Fibroblast of skin of abdomen (primary cell): ENCODE measurements at places on chromosomes 16 and 17.

DNA sequence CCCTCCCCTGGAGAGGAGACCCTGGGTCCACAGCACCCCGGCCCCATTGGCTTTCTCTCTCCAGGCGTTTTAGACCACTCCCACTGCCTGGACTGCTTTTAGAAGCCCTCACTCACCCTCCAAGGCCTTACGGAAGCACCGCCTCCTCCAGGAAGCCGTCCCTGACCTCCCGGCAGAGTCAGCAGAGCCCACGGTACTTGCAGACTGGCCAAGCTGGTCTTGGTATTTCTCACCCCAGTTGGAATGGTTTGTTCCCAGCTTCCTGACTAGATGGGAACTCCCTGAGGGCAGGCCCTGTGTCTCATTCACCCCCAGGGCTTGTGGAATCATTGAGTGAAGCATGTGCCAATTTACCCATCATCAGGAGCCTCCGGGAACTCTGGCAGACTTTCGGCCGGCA lies 9.2 kb downstream of the SCGB1C2 start:
- no peak for DNase-seq

DNA sequence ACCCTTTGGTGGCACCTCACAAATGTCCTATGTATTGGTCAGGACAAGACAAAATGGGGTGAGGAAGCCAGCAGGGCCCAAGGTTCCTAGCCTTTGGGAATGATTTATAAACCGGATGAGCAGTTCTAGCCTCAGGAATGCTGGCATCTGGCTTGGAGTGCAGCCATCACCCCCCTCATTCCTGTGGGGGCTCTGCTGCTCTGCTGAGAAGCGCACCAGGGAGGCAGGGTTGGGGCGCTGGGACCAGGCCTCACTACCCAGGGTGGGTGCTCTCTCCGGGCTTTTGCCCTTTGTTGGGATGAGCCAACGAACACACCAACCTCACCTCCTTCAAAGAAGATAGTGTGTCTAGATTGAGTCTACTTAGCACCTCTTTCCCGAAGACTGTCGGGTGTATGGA lies 39.2 kb downstream of the TMEM11 start:
- peak; percentile 81 for DNase-seq

DNA sequence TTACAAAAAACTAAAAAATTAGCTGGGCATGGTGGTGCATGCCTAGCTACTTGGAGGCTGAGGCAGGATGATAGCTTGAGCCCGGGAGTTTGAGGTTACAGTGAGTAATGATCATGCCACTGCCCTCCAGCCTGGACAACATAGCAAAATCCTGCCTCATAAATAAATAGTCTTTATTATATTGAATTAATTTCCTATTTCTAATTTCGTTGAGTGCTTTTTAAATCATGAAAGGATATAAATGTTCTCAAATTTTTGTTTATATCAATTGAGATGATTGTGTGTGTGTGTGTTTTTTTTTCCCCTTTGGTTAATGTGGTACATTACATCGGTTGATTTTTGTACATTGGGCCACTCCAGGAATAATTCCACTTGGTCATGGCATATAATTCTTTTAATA lies 32.0 kb upstream of the AQP8 start:
- DNase-seq = no peak

DNA sequence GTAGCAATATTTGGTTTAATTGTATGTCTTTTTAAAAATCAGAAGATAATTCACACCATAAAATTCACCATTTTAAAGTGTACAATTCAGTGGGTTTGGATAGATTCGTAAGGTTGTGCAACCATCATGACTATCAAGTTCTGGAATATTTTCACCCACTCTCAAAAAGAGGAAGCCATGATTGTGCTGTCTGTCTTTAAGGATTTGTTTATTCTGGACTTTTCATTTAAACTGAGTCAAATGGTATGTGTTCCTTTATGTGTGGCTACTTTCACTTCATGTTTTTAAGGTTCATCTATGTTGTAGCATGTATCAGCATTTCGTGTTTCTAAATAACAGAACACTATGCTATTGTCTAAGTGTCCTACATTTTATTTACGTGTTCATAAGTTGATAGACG lies 68.1 kb upstream of the CPHXL start:
- DNase-seq = no peak

DNA sequence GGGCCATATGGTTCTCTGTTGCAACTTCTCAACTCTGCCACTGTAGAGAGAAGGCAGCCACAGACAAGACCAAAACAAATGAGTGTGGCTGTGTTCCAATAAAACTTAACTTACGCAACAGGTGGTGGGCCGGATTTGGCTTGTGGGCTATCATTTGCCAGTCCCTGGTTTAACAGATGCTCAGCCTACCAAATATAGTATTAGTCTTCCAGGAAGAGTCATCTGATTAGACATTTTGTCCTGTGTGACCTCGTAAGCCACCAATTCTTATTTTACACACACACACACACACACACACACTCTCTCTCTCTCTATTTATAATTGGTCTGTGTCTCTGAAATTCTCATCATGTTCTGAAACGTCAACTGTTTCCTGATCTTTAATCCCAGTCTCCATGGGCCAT lies 245.9 kb downstream of the XYLT1 start:
- peak; percentile 93 for DNase-seq

- DNase-seq = no peak
Measured at GRCh38 chr17:57242148-57242547, 14.2 kb upstream of the MSI2 start.

DNA sequence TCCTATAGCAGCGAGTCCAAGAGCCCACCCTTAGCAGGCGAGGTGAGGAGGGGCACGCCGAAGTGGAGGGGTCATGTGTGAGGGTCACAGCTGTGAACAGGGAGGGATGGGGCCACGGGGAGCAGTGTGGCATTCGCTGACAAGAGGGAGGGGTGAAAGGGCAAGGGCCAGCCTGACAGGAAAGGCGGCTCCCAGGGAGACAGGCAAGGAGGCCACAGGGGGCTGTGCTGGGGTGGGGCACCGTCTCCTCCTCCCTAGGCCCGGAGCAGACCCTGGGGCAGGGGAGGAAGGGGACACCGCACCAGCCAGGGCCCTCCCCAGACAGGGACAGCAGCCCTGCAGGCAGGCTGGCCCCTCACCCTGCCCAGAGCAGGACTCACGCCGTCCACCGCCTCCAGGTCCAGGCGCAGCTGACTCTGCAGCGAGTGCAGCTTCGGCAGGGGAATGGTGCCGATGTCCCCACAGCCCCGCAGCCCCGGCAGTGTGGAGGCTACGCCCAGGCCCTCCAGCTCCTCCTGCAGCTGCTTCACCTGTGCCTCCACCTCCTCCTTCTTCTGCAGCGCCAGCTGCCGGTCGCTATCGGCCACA lies 15.1 kb downstream of the GNPTG start:
- no peak for DNase-seq

GRCh38 chr16:27549464-27549745 lies 308 bp downstream of the GTF3C1 start:
- no peak for DNase-seq

DNA sequence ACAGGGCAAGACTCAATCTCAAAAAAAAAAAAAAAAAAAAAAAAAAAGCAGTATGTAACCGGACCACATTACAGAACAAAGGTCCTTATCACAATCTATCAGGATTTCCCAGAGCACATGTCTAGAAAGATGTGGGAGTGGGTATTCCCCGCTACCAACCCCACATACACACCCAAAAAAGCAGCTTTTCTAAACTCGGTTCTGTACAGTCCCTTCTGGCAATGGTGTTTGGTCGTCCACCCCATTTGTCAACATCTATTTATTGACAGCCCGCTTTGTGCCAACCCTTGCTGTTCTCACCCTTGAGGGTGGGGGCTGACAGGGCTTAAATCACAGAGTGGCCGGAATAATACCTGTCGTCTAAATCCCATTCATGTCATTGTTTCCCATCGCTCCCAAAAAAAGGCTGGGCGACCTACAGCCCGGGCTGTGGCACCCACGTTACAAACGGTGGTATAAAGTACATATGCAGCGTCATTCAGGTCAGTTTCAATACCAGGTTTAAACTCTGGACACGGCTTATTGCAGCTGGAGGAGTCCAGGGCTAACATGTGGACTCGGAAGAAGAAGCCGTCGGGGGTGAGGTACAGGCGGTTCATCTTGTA lies 3.6 kb downstream of the C17orf58 start:
- DNase-seq = no peak
